ENCODE measurements at places on chromosomes 11 and 22. TPM values are rescaled to one million over a fixed set of nuclear protein-coding genes. Genes with fewer than 3 reads are reported as not detected.
A peak's percentile ranks its signal among the peaks of the same experiment; 100 is the strongest.

DNA sequence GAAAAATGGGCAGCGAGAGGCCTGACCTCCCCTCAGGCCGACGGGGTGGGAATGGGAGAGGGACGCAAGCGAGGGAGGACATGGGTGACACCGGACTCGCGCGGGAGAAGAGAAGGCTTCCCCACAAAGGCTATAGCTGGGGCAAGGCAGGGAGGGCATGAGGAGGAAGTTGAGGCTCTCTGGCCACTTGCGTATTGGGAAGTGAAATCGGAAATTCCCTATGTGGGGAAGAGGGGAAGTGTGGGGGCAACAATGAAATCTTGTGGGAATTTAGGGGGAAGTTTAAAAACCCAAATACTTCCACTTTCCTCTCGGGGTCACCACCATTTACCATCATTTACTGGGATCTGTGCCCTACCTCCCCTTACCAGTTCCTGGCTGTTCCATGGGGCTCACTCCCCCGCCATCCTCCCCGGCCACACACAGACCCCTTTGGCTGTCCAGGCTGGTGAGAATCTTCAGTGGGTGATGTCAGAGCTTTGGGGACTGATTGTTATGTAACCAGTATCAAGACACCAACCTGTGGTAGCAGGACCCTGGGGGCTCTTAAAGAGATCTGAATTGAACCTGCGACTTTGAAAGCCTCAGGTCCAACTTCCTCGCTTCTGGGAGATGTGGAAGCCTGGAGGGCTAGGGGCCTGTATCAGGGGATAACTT, 951 bp upstream of the EHD1 start:
- no peak for DNase-seq

GRCh38 chr22:48650323-48651035, 1177.2 kb downstream of the BRD1 start:
- no peak for DNase-seq

DNA sequence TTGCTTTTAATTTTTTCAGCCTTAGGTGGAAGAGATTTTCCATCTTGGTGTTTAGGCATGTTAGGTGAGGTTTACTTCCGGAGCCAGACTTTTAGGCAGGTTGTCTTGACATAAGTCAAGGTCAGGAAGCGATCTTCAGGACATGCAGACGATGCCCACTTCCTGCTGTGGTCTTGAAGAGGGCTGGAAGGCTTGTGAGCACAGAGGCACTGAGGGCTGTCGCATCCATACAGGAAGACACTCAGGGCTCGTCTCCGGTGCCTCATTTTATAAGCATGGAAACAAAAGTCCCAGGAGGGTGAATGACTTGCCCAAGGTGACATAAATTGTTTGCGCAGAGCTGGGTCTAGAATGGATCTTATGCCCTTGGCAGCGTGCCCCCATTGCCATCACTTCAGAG, 30.8 kb downstream of the MARK2 start:
- DNase-seq, result no peak

- DNase-seq, result no peak
Observed at GRCh38 chr11:104200688-104201087, 36.7 kb upstream of the PDGFD start.

- DNase-seq, result peak; percentile 61
Observed at GRCh38 chr11:74929431-74930363, 19.2 kb downstream of the XRRA1 start.

DNA sequence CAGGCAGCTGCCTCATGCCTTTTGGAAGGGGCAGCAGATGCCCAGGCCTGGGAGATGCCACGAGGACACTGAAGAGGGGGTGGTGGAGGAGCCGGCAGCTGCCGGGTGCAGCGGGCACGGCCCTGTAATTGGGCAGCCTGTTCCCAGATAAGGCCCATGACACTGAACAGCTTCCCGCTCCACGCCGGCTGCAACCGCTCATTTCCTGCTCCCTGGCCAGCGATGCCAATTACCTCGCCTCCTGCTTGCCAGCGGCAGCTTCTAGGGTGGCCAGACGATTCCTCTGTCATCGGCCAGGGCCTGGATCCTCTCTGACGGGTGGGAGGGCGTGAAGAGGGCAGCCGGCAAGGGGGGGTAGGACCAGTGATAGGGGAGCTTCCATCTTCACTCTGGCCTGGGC, 22.8 kb downstream of the FLRT1 start:
- DNase-seq, result no peak

GRCh38 chr11:123161376-123162030, 33.5 kb downstream of the CLMP start:
- no peak for DNase-seq

GRCh38 chr11:63814383-63814736, 1.1 kb downstream of the SPINDOC start:
- DNase-seq, result no peak

- DNase-seq, result no peak
Observed at GRCh38 chr11:107041088-107041444, 22.8 kb upstream of the GUCY1A2 start.

- no peak for DNase-seq
Observed at GRCh38 chr11:20197881-20198280, 37.6 kb upstream of the DBX1 start.

- DNase-seq, result peak; percentile 28
Observed at GRCh38 chr22:22595001-22595835, 36.2 kb upstream of the PRAME start.

DNA sequence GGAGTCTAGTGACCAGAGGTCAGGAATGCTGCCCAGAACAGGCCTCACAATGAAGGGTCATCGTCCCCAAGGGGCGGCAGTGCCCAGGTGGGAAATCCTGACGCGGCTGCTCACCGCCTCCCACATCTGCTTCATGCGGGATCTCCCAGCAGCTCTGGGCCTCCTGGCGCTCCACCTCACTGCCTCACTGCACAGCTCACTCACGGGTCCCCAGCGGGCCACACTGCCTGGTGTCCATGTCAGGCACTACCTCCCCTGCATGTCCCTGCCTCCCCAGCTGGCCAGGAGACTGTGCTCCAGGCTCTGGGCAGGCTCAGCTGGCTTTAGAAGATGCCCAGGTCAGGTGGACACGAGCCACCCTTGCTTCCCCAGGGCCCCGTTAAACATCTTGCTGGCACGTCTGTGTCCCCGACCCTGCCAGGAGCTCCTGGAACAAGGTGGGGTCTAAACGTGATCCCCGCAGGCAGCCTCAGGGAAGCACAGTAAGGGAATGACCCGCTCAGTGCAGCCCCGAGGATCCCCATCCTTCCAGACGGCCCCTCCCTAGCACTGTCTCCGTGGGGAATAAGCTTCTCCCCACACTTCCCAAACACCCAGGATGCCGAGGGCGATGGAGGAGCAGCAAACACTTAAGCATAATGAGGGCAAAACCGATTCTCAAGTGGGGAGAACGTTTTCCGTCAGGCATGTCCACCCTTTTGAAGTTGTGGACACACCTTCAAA, 93.2 kb downstream of the TRMU start:
- no peak for DNase-seq

GRCh38 chr11:44566952-44567875, 1.8 kb downstream of the CD82 start:
- no peak for DNase-seq

DNA sequence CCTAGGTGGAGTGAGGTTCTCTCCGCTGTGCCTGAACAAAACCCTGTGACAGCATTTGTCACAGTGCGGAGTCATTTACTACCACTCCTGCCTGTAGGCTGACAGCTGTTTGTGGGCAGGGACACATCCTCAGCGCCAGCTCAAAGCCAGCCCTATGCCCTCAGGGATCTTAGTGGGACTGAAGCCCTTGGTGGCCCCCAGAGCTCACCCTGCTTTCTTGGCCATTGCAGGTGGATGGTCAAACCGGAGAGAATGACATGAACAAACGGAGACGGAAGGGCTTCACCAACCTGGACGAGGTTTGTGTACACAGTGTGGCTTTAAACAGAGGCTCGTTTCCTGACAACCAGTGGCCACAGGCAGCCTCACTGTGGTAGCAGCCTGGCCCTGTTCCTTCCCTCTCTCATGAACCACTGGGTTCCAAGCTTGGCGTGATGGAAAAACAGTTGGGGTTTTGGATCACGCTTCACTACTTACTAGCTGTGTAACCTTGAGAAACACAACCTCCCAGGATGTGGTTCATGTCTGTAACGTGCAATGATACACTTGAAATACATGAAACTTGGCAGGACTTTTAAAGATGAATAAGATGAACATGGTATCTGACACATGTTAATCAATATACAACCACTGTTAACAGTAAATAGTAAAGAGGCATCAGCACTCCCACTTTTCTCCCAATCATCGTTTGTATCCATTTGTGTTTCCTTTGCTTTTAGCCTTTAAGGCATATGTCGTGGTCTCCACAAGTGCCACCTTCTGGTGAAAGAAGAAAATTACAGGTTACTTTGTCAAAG, 125.8 kb downstream of the MICAL2 start:
- DNase-seq, result no peak

DNA sequence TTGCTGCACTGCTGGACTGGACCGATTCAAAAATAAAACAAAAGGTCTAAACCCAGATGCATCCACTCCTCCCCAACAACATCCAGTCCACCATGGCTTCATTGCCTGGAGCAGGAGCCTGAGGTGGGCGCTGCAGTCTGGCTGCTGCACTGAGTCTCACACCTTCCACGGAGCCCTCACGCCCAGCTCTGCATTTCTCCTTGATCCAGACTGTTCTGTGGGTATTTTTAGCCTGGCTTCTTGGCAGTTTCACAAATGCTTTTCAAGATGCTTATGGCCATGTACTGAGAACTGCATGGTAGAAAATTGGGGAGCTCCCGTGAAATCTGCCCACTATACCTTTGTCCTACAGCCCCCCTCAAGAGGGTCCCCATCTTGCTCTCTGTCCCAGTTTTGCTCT, 53.3 kb upstream of the JAM3 start:
- no peak for DNase-seq

- no peak for DNase-seq
Observed at GRCh38 chr11:102347462-102348370, 702 bp downstream of the BIRC2 start.

GRCh38 chr22:49640366-49641095, 187.1 kb downstream of the BRD1 start:
- no peak for DNase-seq

DNA sequence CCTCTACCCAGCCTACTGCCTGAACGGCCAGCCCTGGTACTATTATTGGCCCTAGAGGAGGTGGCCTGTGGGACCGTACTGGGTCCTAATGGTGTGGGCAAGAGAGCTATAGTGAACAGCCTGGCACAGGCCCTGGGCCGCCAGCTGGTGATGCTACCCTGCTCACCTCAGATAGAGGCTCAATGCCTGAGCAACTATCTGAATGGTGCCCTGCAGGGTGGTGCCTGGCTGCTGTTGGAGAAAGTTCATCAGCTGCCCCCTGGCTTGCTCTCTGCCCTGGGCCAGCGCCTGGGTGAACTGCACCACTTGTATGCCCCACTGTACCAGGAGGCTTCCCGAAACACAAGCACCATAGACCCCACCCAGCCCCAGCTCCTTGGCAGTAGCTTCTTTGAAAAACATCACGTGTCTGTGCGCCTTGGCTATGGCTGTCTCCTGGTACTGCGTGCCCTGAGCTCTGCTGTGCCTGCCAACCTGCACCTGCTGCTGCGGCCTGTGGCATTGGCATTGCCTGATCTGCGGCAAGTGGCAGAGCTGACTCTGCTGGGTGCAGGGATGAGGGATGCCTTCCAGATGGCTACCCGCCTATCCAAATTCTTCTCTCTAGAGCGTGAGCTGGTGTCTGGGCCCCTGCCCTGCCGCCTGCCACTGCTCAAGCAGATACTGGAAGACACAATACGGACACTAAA, 49.0 kb downstream of the DNHD1 start:
- DNase-seq, result no peak

- DNase-seq, result no peak
Observed at GRCh38 chr22:46202897-46203600, 47.0 kb downstream of the CDPF1 start.

GRCh38 chr22:39908737-39909136, 7.9 kb downstream of the GRAP2 start:
- no peak for DNase-seq

DNA sequence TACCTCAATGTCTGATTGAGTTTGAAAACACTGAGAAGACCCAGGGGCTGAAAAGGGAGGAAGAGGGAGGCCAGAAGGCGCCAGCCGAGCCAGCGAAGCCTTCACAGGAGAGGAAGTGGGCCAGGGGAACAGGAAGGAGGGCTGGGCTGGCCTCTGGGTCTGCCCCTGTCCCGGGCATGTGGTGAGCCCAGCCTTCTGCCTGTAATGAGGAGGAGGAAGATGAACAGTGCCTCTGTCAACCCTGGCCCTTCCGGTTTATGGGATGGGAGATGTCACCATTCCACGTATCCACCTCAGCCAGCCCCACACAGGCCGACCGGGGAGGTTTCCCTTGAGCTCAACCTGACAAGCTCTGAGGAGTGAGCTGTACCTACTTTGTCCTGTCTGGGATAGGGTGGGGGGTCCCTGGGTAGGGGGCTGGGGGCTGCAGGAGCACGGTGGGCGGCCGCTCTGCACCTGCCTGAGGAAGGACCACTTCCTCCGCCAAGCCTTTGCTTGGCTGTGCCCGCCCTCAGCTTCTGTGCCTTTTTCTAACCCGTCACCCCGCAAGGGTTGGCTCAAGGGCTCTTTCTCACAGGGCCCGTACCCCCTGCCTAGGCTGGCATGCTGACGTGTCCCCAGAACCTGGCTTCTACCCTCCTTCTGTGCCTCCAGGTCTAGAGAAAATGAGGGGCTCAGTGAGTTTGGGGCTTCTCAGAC, 2.0 kb downstream of the PARVG start:
- no peak for DNase-seq

DNA sequence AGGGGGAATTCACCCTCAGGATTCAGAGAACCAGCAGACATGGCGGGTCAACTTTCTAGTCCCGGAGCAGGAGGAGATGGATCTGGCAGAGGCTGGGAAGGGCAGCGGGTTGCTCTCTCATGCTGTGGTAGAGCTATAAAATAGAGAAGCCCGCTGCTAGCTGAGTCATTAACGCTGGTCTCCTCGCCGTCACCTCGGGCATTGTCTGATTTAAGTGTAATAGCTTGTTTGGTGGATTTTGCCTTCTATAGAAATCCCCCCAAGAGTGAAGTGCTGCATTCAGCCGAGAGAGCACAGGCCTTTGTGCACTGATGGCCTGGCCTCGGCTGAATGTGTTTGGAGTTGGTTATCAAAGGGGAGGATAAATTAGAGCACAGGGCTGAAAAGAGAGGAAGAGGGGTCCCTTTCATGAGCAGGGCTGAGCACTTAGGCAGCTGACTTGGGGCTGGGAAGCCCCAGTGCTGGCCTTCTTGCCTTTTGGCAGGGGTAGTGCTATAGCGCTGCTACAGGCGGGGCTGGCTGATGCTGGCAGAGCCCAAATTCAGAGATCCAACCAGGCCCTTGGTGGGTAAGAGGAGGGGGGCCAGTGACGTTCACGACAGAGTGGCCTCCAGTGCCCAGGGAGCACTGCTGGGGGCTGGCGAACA, 161.1 kb upstream of the CADM1 start:
- DNase-seq, result no peak

- no peak for DNase-seq
Observed at GRCh38 chr11:24637520-24637919, 140.7 kb downstream of the LUZP2 start.

The OR8D4 gene
- total RNA-seq, result 0.11 TPM

The KIF18A gene
- 12.5 TPM for total RNA-seq

The GNAZ gene
- total RNA-seq, result 6.0 TPM

The KDELR3 gene
- total RNA-seq, result 14.5 TPM

The KCNE3 gene
- 5.0 TPM for total RNA-seq

The NAALAD2 gene
- total RNA-seq, result 39.5 TPM

The DDI1 gene
- total RNA-seq, result not detected

The WEE1 gene
- total RNA-seq, result 67.2 TPM

The PATE1 gene
- not detected for total RNA-seq

The THAP12 gene
- total RNA-seq, result 60.3 TPM

The DUSP8 gene
- 8.9 TPM for total RNA-seq

The CD3G gene
- total RNA-seq, result not detected

The SERPING1 gene
- total RNA-seq, result 136 TPM

The SAA1 gene
- not detected for total RNA-seq

The DDX25 gene
- total RNA-seq, result 1.7 TPM

Data from mesothelial cell of epicardium (in vitro differentiated cells).